Left ventricle myocardium inferior (tissue), 1 donor: ENCODE measurements at places on chromosomes 1 and 21.

GRCh38 chr1:54849219-54850068 is 37.6 kb downstream of the DHCR24 start:
- no peak for DNase-seq

DNA sequence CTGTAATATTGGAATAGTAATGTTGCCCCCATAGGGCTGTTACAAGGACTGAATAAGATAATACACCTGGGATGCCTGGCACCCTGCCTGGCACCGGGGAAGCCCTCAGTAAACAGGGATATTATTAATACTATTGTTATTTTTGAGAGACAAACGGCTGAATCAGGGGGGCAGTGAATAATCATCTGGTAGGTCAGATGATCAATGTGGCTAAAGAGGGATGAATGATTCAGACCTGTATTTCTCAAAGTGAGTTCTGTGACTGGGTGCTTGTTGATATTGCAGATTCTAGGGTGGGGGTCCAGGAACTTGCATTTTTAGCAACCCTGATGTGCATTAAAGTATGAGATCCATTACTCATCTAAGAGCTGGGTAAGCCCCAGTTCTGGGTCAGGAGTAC is 46.2 kb upstream of the BCL10 start:
- DNase-seq: no peak

DNA sequence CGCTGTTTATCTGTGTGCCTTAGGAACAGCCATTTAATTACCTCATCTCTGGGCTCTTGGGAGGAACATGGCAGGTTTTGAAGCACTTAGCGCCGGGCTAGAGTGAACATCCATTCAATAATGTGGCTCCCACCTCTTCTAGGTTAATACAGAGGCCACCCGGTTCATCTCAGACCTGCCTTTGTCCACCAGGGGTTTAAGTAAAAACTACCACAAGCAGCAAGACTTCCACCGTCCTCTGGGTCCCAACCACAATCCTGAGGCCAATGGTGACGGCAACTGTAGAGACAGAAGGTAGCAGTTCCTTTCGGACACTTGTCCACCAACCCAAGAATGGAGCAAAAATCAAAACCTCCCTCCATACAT is 924 bp upstream of the DDOST start:
- DNase-seq: no peak

GRCh38 chr1:161495490-161495889 is 9.8 kb upstream of the FCGR2A start:
- no peak for DNase-seq

- no peak for DNase-seq
These were observed 1.8 kb upstream of the ZFP69 start for GRCh38 chr1:40475268-40475667.

- DNase-seq: peak; percentile 74
These were observed 4.7 kb downstream of the SORT1 start for GRCh38 chr1:109392788-109393616.

- DNase-seq: no peak
These were observed 14.6 kb upstream of the TTC4 start for GRCh38 chr1:54701066-54701465.

DNA sequence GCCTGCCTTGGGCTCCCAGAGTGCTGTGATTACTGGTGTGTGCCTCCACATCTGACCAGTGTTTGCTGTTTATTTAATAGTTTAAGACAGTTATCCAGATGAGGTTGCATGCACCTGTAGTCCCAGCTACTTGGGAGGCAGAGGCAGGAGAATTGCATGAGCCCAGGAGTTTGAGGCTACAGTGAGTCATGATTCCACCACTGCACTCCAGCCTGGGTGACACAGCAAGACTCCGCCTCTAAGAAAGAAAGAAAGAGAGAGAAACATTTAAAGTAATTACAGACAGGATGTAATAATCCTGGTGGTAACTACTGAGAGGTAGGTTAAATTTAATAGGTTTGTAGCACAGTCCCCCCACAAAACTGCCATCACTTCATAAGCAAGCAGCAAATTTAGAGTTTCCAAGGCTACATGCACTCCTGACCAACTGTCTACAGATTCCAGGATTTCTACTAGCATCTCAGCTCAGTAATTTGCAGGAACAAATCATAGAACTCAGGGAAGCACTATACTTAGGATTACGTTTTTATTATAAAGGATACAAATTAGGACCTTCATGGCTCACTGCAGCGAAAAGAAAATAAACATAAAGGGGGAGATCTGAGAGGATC is 89.6 kb downstream of the PKN2 start:
- no peak for DNase-seq

GRCh38 chr1:172414331-172414730 is 6.2 kb upstream of the C1orf105 start:
- no peak for DNase-seq

GRCh38 chr1:196856053-196856452 is 31.8 kb upstream of the CFHR4 start:
- no peak for DNase-seq

DNA sequence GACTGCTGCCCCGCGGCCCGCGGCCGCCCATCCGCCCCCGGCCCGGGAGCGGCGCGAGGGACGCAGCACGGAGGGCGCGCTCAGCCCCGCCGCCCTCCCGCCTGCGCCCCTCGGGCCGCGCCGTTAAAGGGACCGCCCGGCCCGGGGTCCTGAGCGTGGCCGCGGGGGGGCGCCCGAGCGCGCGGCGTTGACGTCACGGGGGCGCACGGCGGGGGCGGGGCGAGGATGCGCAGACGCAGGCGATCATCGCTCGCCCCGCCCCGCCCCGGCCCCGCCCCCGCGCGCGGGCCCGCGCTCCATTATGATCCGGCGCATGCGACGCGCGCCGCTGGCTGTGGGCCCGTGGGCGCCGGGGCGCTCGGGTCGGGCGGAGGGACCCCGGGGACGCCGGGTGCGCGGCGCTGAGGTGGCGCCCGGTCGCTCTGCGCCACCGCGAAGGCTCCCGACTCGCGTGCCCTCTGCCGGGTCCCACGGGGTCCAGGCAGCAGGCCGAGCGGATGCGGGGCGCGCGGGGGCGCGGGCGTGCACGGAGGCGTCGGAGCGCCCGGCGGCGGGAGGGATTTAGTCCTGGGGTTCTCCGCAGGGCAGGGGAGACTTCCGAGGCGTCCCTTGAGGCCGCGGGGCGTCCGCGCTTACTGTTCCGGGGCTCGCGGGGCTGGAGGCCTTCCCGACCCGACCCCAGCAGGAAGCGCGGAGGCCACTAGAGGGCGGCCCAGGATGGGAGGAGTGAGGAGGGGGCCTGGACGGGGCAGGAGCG is at the start of gene DVL1:
TSS of gene DVL1 (minus strand) at position 163 of the 757 bp plus-strand sequence. CDS start 353 bp downstream, outside the sequence.
- peak; percentile 64 for DNase-seq

GRCh38 chr1:221172841-221173240 is 293.6 kb downstream of the HLX start:
- no peak for DNase-seq

GRCh38 chr1:229637746-229638145 is 11.7 kb downstream of the URB2 start:
- no peak for DNase-seq

DNA sequence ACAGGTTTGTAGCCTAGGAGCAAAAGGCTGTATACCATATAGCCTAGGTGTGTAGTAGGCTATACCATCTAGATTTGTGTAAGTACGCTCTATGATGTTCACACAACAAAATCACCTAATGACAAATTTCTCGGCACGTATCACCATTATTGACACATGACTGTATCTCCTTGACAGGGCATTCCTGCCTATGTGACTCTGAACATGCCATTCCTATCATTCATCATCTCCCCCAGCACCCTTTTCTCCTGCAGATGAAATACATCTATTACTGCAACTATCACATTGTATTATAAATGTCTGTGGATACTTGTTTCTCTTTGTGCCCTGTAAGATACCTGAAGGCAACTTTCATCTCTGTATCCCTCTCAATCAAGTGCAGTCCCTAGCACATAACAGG is 29.9 kb downstream of the TP53BP2 start:
- DNase-seq: no peak

DNA sequence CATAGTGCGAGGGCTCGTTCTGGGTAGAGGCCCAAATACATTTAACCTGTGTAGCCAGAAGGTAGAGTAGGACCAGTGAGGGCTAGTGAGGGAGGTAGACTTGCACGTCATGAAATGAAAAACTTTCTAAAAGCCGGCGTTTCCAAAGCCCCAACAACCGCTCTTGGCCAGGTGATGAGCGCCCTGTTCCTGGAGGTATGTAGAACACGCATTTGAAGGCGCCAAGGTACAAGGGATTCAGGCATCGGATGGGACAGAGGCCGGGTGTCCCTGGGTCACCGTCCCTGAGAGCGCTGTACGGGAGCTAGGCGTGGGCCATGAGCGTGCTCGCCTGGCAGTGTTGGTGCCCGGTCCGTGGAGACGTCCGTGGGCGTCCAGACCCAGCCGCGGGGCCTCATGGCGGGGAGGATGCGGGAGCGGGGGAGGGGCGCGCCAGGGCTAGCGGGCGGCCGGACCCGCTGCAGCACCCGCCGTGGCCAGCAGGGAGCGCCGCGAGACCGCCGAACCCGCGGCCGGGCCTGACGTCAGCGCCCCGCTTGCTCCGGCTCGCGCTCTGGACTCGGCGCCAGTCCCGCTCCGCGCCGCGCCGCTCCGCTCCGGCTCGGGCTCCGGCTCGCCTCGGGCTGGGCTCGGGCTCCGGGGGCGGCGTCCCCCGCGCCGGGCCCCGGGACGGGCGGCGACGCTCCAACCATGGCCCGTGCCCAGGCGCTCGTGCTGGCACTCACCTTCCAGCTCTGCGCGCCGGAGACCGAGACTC is at the start of gene PTPRU:
TSS of gene PTPRU (plus strand) at position 568 of the 757 bp plus-strand sequence. CDS start at position 691, 123 bp downstream.
- DNase-seq: peak; percentile 81

DNA sequence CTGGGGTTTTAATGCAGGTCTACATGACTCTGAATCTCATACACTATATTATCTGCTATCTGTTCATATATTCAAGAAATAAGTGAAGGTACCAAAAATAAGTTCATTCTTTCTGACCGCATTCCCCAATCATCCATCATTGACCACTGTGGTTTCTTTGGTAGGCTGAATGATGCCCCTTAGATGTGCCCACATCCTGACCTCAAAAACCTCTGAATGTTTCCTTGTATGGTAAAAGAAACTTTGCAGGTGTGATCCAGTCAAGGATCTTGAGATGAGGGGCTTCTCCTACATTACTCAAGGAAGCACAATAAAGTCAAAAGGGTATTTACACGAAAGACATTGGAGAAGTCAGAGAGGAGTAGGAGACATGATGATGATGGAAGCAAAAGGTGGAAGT is 60.6 kb upstream of the LRRC8B start:
- DNase-seq: no peak

DNA sequence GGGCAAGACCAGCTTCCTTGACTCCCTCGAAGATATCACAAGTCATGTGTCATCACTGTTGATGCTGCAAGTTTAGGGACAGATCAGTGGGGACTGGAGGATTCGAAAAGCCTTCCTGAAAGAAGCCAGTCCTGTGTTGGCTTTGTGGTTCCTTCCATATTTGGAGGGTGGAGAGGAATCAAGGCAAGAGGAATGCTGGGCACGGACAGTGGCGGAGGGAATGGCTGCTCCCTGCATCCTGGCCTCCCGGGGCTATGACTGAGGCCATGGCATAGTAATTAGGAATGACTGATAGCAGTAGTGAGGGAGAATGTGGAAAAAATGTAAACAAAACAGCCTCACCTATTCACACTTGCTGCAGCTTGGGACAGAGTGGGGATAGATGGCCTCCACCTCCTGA is 36.4 kb downstream of the VANGL1 start:
- no peak for DNase-seq

GRCh38 chr21:26969971-26970725 is 3.3 kb upstream of the ADAMTS5 start:
- no peak for DNase-seq

DNA sequence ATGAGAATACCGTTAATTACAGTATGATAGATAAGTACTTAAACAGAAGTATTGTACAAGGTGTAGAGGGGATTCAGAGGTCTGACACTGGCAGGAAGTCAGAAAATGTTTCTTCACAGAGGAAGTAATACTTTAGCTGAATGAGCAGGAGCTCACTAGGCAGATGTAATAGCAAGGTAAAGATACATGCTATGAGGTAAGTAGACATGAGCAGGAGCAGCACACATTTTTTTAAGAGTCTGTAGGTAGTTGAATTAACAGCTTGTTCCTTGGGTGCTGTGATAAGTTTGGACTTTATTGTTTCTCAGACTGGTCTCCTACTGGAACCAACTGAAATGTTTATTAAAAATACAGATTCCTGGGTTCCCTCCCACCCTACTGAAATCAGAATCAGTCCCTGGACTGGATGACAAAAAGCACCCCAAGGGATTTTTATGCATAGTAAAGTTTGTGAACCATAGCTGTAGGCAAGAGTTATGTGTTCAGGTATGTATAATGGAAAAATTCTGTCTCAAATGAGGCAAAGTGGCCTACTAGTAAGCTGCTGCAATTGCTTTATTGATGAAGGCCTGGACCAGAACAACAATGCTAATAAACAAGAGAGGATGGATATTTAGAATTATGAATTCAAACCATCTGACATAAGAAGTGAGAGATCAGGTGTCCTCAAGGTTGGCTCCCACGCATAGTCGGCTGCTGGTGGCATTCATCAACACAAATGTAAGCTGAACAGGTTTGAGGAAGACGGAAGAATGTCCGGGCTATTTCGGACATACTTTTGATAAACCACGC is 902 bp downstream of the AP4B1 start:
- no peak for DNase-seq

GRCh38 chr1:117689997-117690625 is 84.3 kb downstream of the TENT5C start:
- DNase-seq: no peak

DNA sequence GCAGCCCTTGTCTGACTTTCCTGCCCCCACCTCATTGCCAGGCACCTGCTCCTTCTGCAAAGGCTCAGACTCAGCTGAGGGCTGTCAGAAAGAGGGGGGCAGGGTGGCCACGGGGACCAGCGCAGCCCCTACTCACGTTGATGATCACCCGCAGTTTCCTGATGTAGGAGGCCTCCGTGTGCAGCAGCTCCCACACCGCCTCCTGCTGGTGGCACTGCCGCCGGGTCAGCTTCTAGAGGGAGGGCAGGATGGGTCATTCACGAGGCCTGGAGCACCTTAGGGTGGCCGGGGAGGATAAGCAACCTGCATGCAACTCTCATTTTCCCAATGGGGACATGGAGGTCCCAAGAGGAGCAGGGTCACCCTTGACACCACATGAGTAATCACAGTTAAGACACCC is 6.4 kb upstream of the TNFRSF25 start:
- DNase-seq: no peak

GRCh38 chr1:42348498-42348897 is 13.5 kb upstream of the FOXJ3 start:
- DNase-seq: no peak

DNA sequence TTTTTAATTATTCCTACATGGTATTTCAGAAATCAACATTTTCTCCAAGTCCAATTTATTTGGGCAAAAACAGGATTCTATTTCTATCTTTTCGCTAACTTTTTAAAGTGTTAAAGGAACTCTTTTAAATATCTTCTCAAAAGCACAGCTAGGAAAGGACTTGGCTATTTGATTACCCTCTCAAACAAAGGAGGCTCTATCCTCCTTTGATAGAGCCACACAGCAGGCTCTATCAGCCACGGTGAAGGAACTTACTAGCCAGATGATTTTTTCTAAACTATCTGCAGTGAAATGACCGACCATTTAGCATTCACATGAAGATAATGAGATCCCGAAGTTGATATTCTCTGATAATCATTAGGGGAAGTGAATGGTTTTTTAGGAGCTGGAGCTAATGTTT is 9.1 kb downstream of the ANGPTL7 start:
- no peak for DNase-seq

GRCh38 chr1:21774835-21775549 is 8.0 kb downstream of the USP48 start:
- no peak for DNase-seq
